ENCODE measurements at places on chromosomes 1 and 21.

DNA sequence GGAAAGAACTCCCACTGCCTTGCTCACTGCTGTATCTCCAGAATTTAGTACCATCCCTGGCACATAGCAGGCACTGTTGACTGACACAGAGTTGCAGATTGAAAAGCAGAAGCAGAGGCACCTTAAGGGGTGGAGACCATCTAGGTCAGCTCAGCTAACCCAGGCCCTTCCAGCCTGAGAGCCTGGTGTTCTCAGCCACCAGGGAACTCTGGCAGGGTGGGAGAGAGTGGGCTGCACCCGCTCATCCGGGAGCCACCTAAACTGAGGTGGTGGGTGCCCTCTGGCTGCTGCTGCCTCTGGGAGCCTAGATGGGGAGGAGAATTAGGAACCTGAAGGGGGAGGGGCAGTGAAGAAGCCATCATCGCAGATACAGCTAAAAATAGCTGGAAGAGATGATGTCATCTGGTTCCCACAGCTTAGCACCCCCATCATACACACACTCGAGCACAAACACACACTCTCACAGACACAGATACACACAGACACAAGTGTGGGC lies 1.5 kb upstream of the TSPAN1 start:
- DNase-seq, result no peak

- DNase-seq, result no peak
These were observed 13.7 kb upstream of the RPL5 start for GRCh38 chr1:92817986-92818764.

DNA sequence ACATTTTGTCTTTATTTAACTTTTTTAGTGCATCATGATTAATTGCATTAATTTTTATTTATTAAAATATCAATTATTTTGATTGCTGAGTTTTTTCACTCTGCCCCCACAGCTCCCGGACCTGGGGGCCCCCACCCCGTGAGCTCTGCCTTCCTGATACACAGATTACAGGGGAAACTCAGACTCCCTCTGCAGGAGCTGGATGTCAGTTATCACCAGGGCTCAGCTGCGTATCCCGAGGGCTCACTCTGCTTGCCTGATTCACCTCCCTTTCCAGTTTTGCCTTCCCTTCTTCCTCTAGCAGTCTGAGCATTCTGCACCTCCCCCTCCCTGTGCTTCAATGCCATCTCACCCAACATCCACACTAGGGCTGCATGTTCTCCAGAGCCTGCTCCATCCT lies 98.2 kb downstream of the ATP1A1 start:
- DNase-seq, result no peak

- DNase-seq, result no peak
These were observed 4.7 kb upstream of the RIPK4 start for GRCh38 chr21:41771625-41771945.

DNA sequence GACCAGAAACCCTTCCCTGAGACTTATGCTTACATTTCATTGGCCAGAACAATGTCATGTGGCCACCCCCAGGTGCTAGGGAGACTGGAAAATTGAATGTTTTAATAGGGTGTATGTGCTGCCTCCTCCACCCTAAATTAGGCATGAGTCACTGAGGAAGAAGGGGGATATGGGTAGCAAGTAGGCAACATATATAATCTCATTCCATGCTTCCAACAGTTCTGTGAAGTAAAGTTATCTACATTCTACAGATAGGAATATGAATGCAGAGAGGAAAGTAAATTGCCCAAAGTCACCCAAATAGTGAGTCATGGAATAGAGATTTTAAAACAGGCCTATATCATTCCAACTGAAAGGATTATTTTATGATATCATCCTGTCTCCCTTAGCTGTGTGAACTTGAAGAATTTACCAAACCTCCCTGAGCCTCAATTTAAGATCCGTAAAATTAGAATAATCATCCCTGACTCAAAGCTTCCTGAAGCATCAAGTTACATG lies 168.6 kb upstream of the FGGY start:
- DNase-seq, result peak; percentile 89

DNA sequence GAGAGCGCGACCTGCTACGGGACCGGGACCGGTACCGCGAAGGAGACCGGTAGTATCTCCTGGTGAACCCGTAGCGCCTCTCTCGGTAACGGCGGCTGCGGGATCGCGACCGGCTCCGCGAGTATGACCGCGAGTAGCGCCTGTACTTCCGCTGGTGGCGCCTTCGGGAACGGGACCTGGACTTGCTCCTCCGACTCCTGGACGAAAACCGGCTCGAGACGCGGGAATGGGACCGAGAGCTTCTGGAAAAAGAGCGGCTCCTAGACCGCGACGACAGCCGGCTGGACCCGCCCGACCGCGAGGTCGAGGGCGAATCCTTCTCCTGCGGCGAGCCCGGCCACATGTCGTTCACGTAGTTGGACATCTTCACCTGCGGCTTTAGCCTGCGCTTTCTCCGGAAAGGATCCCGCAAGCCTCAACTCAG lies 642 bp downstream of the RSRP1 start:
- DNase-seq, result no peak

DNA sequence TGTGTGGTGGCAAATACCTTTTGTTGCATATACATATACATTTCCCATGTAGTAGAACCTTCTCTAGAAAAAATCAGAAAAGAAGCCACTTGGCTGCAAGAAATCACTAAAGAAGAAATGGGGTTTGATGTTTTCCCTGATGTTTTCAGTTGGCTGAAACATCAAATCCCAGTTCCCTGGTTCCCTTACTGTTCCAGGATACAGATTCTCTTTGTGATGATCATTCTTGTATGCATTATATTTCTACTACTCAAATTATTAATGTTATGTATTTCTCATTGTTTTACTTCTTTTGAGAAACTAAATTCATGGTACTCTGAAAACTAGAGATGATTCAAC lies 7.6 kb downstream of the RNU1-2 start:
- no peak for DNase-seq

DNA sequence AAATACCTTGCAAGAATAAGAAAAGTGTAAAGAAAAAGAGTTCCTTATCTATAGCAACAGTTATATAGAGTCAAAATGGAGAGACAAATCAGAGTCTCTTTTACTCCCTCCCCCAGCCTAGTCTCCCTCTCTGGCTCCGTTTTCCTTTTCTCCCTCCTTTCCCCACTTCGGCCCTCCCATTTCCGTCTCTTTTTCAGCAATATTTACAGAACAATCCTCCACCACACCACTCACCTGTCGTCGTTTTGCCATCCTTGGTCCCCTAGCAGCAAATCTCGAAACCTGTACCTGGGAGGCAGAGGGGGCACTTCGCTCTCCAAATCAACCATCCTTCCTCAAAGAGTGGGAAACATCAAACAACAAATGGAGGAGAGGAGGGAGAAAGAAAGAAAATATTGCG lies 259 bp downstream of the KCNT2 start:
- no peak for DNase-seq

GRCh38 chr1:209176866-209177430 lies 406.6 kb upstream of the CAMK1G start:
- no peak for DNase-seq

- DNase-seq, result no peak
These were observed 79.7 kb downstream of the PBX1 start for GRCh38 chr1:164638492-164639202.

DNA sequence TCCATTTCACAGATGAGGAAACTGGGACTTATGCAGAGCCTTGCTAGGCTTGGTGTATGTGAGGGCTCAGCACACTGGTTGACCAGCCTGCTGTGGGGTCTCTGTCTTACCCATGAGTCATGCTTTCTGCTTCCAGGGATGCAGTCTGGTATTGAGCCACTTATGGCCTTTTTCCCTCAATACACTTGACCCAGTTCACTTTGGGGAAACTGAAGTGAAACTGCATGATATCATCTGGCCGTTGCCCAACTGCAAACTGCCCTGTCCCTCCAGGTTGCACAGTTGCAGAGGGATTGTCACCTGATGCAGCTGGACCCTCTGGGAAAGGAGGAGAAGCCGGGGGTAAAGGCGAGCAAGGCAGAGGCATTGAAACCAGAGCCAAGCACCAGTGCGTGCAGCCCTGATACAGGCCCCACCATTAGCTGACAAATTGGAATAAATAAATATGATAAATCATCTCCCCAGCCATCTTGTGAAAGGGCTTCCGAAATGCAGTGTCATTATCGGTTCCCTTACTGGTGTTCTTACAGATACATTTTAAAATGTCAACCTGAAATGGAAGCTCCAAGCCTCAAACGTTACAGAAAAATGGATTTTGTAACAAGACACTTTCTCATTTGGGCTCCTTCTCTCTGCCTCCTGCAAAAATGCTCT lies 39.3 kb upstream of the DUSP10 start:
- no peak for DNase-seq

DNA sequence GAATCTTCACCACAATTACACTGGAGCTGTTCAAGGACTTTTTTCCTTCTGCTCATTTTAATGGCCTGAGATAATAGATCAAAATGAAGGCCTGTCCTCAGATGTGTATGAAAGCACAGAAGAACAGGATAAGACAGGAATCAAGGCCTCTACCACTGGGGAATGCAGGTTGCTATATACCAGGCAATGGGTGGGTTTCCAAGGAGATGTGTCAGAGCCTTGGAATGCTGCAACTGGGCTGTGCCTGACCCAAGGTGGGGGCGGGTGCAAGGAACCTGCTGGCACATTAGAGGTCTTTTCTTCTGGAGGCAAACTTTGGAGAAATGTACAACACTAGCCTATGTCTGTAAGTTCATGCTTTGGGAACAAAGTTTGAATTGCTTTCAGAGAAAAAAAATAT lies 21.7 kb upstream of the LAMC2 start:
- no peak for DNase-seq

- DNase-seq, result no peak
These were observed 6.5 kb upstream of the ECE1 start for GRCh38 chr1:21296509-21297354.

GRCh38 chr1:112904071-112904830 lies 51.7 kb downstream of the SLC16A1 start:
- DNase-seq, result peak; percentile 33

GRCh38 chr1:202756391-202756790 lies 46.1 kb upstream of the SYT2 start:
- DNase-seq, result no peak

Measured in GM04503 (cell line).